H9 (cell line): ENCODE measurements at places on chromosomes 11 and 22.

GRCh38 chr22:30275625-30276024 is 9.0 kb upstream of the OSM start:
- no peak for DNase-seq

DNA sequence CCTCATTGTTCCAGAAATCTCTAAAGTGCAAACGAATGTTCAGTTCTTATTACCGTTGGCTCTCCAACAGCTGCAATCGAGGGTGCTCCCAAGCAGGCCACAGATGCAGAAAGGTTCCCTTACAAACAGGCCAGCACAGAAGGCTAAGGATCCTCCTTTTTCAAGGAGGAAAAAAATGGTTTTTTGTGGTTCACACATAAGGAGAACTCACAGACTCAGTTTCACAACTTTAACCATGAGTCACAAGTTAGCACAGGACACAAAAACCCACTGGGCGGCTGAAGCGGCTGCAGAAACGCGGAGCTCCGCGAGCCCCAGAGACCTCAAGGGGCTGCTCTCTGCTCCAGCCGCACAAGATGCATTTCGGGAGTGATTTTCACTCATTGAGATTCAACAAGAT is 98.2 kb upstream of the PRR5 start:
- DNase-seq, result no peak

DNA sequence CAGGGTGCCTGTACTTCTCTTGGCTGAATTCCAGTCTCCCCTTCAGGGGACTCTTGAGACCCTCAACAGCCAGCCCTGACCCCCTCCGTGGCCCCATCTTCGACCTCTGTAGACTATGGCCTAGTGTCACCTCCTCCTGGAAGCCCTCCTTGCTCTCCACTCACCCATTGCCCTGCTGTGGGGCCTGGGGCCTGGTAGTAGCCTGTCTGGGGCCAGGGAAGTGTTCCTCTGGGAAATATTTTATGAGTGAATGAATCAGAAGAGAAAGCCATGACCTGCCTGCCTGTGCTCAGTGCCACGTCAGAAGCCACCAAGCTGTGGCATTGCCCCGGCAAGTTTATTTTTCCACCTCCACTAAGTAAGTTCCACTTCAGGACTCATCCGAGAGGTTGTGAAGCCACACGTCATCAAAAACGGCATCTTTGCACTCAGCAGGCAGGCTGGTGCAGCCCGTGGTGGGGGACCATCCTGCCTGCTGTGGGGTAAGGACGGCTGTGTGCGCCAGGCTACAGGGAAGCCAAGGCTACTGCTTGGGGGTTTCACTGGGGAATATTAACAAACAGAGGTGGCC is 59.6 kb upstream of the PPARA start:
- no peak for DNase-seq

DNA sequence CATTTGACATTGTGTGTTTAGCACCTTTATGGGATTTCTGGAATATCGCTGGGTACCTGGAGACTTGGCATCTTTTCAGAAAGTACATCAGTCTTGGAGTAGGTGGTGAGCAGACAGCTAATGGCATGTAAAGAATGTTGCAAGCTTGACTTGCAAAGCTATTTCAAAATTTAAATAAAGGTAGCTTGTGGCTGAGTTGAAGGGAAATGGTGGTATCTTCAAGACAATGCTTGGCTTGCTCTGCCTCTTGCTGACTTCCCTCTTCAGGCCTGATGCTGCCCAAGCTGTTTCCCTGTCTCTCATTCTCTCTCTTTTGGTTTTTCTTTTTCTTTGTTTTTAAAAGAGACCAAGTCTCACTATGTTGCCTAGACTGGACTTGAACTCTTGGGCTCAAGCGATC is 13.2 kb downstream of the ZNRF3 start:
- DNase-seq, result peak; percentile 47

DNA sequence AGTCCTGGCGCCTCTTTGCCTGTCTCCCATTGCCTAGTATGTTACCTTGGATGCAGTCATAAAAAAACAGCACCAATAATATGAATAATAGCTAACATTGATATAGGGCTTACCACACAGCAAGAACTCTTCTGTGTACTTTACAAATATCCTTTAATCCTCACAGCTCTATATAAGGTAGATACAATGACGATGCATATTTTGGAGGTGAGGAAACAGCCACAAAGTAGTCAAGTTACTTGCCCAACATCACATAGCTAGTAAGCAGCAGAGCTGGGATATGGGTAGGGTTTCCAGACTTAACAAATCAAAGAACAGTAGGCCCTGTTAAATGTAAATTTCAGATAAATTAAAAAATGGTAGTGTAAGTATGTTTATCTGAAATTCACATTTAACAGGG is 128.8 kb downstream of the ST3GAL4 start:
- DNase-seq, result no peak

DNA sequence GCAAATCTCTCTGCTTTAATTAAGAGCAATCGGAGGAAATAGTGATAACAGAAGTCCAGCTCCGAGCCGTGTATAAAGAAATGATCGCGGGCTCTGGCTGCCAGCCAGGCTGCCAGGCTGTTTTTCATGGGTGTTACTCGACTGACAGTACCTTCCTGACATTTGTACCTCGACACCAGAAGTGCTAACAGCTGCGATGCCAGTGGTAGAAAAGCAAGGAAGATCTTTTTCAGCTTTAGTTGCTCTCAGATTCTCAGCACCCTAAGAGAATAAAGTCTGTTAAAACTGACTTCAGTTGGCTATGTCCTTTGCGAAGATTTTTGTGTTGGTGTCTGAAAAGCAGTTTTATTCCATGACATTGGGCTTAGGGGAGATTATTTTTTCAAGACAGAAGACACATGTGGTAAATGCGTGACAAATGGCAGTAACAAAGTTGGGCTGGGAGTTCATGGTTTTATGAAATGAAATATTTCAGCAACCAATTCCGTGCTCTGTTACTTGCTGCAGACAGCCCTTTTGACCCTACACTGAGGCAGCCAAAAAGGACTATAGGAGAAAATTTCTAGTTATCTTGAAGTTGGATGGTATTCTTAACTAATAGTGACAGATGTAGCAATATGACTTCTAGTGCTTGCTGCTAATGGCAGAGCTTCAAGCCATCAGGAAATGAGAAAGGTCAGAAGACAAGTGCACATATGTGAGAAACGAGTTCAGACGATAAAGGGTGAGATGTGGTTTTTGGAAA is 296.2 kb downstream of the CNTN5 start:
- DNase-seq, result no peak

- DNase-seq, result no peak
These were observed 28.7 kb downstream of the PDGFB start for GRCh38 chr22:39216143-39216490.

DNA sequence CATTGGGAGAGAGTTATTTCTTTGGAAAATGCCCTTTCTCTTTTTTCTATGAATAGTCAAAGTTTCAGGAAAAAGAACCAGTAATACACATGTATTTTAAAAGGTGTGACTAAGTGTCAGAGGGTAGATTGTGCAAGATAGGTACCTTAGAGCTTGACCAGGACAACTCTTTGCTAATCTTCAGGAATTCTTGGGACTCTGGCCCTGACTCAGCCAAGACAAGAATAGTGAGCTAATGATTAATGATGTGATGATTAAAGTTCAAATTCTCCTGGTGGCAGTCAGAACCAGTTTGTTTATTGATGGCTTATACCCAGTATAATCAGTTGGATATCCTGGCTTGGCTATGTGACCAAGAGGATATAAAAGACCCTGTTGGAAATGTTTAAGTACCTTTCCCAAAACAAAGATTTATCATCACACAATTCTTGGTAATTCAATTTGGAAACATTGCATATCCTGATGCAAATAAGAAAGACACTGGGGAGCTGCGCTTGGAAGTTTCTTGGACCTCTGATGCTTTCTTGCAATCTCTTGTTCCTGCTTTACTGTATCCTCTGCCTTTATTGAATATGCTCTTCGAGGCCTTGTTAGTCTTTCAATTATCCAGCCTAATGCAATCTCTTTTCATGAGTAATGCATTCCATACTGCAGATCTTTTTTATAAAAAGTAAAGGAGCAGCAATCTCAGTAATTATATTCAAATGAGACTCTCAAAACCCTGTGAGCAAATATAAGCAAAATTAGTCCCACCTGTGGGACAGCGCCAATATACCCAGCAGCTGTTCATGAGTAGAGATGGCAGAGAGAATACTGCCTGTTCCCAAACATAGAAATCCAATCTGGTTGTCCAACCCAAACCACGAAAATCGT is 48.0 kb upstream of the CEP126 start:
- no peak for DNase-seq

DNA sequence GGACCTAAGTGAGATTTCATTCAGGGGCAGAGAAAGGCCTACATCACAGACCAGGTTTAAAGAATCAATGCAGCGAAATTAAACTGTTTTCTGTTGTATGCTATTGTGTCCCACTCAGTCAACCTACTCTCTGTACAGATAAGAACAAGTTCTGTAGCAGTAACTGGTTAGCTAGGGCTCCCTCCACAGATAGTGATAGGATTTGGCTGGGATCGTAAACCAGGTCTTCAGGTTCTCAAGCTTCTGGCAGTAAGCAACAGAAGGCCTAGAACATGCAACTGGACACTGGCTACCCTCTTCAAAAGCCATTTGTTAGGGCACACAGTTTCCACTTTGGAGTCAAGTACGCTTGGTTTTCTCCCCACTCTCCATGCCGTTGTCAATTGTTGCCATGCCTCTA is 69.2 kb downstream of the GDPD4 start:
- no peak for DNase-seq

GRCh38 chr11:35947437-35947836 is 3.6 kb downstream of the LDLRAD3 start:
- no peak for DNase-seq

DNA sequence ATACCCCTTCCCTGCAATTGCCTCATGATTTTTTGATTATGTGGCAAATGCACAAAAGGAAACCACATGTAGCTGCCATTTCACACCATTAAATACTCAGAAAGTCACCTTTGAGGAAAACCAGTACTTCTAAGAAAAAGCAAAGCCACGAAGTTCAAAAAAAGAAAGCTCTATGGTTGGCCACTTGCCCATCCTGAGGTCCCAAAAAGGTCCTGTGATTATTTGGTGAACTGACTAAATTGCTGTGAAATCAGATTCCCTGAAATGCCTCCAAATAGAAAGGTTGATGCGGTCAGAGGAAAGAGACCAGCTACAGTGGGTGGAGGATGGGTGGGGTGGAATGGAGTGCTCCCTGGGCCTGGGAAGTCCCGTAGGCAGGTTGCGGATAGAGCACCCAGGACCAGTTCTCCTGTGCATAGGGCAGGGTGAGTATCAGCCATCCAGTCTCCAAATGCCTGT is 26.9 kb downstream of the MRPL16 start:
- DNase-seq, result no peak

DNA sequence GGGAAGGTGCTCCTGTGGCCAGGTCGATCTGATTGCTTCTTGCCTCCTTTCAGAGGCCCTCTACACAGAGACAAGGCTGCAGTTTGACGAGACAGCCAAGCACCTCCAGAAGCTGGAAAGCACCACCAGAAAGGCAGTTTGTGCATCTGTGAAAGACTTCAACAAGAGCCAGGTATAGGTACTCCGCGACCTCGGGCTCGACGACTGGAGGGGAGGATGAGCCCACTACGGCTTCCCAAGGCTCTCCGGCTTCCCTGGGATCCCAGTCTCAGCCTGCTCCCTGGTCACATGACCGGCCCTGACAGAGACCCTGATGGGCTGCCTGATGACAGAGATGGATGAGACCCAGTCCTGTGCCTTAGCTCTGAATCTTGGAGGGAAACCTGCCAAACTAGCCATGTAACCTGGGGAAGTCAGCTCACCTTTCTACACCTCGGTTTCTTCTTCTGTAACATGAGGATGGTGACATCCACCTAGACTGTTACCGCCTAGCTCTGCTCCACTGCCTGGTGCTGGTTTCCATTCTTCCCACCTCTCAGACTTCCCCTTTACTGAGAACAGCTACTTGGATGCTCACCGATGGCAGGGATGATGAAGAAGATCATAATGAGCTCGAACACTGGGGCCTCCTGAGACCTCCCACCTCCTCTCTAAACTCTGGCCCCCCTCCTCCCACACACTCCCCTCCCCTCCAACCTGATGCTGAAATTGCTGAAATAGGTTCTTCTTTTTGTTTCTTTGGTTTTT is 8.9 kb downstream of the RIBC2 start:
- no peak for DNase-seq

- peak; percentile 79 for DNase-seq
These were observed 311.0 kb downstream of the SBF2 start for GRCh38 chr11:9982796-9983579.

GRCh38 chr11:3161309-3161708 is 3.8 kb downstream of the OSBPL5 start:
- no peak for DNase-seq

DNA sequence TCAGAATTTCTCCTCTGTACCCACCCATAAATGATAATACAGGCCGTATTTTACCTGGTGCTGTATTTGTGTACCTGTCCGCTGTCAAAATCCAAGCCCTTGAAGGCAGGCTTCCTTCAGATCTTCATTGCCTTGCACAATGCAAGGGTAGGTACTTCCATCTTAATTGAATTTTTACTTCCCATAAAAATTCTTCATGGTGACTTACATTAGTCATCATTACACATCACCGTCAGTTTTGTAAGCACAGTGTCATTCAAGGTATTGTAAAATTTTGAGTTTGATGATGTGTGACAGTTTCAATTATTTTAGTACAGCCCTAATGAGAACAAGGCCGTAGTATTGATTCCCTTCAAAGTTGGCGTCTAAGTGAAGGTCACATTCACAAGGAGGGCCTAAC is 770 bp upstream of the TSG101 start:
- DNase-seq, result no peak

DNA sequence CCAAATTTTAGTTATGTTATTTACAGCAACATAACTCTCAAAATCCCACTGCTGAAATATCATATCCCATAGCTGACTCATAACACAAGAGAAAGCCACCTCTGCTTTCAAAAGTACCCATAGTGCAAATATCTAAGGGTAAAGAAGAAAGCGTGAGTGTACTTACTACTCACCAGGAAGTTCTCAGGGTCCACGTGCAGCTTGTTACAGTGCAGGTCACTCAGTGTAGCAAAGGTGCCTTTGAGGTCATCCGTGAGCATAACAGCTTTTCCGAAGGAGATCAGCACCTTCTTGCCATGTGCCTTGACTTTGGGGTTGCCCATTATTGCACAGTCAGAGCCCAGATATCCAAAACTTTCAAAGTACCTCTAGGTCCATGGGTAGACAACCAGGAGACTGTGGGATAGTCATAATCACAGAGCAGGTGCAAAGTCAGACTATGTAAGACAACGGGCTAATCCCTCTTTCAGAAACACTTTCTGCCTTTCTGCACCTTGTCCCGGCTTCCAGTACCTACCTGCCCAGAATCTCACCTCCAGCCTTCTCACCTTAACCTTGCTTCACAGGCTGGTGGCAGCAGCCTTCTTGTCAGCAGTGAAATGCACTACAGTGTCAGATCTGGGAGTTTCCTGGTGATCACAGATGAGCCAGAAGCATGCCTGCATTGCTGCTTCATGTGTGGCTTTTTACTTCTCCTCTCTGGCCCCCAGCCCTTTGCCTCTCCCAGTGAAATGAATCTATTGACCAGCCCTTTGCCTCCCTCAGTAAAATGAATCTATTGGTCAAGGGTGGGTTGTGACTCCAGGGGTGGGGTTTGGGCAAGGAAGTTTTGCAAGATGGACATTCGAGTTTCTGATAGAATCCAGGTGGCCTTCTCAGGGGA is 6.5 kb downstream of the HBG1 start:
- no peak for DNase-seq

GRCh38 chr11:60469723-60470122 is 14.1 kb downstream of the MS4A1 start:
- no peak for DNase-seq
